G401 (cell line): ENCODE measurements at places on chromosomes 6 and 20.

- DNase-seq: no peak
These were observed 61.8 kb upstream of the AFDN start for GRCh38 chr6:167764713-167765479.

DNA sequence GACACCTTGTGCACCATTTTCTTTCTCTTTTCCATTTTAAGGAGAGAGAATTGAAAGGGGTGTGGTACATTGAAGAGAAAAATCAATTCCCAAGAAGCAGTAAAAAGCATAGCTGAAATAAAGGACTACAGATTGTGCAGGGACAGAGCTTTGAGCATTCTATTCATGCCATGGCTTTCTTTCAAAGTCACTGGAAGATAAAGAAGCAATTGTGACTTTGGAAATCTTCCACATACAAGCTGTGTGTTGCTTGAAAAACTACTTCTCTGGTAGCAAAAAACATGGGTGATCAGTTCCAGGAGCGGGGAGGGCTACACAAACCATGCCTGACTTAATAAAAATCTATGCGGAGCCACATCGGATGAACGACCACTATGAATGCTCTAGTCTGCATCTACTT, 230.2 kb upstream of the THEMIS start:
- DNase-seq: peak; percentile 9

DNA sequence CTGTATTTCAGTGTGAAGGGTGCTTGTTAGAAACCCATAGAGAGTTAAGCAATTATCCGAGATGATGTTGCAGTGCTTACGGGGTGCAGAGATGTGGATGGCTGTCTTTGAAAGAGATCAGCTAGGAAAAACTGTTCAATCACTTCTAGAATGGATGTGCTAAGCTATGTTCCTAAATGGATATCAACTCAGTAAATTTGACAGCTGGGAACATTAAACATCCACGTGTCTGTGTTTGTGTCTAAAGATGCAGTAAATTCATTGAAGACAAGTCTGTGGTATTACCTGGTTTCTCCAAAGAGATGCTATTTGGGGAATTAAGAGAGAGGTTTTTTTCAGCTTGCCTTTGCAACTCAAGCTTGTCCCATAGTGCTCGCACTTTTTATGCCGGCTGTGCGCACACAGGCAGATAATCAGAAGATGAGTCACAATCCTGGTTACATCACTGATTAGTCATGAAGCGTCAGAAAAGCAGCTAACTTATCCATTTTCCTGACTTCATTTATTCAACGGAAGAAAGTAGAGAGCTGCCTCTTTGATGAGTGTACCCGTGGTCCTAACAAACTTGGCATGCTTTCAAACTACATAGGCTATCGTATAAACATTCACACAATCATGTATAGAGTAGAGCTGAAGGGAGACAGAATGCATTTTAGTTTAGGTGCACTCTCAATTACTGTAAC, 691.7 kb upstream of the SLC35B3 start:
- DNase-seq: no peak

GRCh38 chr6:137224799-137225198, 5.6 kb upstream of the IFNGR1 start:
- DNase-seq: no peak

DNA sequence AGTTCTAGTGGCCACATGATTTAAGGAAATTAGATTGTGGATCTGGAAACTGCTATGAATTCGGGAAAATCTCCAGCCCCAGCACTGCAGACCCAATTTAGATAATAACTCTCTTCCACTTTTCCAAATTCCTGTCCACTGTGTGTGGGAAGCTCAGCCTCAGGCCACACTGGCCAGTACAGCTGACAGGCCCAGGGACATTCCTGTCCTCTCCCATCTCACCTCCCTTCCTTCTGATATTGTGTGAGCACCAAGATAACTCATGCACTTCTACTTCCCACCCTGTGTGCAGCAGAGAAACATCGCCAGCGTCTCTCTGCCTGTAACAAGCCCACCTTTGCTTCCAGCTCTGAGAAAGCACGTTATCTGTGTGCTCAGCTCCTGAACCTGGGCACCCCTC, 145.1 kb upstream of the RREB1 start:
- no peak for DNase-seq
